ENCODE measurements at places on chromosomes 4 and X.

- DNase-seq: no peak
Measured at GRCh38 chrX:3518870-3519269, 172.4 kb upstream of the MXRA5 start.

DNA sequence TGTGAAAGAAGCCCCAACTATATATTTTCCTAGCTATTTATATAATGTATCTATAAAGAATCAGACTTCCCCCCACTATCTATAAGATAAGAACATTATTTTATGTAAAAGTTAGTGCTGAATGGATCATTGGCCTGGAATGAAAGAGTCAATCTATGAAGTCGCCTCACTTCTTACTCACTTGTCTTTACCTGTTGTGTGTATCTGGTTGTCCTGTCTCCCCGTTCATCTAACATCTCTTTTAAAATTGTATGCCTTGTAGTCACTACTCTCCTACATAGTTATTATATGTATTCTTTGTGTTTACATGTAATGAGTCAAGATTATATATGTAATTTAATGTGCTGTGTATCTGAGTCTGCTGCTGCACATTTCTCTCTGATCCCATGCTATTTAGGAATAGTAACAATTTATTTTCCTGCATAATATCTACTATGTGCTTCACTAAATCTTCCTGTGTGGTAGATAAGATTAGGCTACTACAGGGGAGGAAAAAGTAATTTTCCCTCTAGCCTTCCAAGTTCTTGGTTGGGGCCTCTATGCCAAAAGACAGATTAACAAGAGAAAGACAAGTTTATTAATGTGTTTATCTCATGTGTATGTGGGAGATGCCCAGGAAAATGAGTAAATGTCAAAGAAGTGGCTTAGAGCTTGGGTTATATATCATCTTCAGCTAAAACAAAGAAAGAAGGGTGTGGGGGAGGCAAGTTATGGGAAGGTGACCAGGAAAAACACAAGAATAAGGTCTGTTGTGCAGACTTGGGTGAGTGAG, 77.6 kb upstream of the FRMPD4 start:
- DNase-seq: no peak

DNA sequence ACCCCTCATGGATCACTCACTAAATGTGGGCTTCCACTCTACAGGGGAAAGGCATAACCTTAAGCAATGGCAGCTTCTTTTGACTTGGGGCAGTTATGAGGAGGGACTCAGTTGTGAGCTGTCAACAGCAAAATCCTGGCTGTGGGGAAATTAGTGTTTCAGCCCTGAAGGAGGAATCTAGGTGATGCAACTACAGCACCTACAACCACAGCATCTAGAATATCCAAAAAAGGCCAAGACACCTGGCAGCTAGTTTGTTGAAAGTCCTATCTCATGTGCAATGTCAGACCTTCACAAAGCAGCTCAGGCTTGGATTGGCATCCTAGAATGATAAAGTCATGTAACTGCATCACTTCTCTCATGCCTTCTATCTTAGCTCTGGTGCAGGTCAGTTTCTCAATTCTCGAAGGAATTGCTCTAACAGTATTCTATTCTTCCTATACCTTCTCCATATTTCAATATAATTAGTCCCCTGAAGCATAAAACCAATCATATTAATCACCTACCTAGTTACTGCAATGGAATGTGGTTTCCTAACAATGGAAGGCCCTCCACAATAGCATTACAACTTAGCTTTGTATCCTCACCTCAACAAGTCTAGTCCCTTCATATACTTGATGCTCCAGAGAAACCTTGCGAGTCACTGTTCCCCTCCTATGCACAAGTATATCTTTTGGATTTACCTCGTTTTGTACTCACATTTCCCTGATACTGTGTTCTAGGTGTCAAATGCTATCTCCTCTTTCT, 5.5 kb upstream of the ANTXR2 start:
- DNase-seq: no peak

GRCh38 chrX:98607739-98608138, 1724.0 kb downstream of the RPA4 start:
- no peak for DNase-seq

- DNase-seq: no peak
Measured at GRCh38 chr4:188002323-188002722, 6.8 kb downstream of the ZFP42 start.

DNA sequence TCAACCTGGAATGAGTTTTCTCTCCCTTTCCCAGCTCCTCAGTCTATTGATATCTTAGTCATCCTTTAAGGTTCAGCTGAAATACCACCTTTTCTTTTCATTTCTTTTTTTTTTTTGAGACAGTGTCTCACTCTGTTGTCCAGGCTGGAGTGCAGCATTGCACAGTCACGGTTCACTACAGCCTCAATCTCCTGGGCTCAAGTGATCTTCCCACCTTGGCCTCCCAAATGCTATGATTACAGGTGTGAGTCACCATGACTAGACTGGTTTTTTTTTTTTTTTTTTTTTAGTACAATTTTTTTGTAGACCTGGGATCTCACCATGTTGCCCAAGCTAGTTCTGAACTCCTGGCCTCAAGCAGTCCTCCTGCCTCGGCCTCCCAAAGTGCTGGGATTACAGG, 28.9 kb downstream of the AFF1 start:
- DNase-seq: no peak

DNA sequence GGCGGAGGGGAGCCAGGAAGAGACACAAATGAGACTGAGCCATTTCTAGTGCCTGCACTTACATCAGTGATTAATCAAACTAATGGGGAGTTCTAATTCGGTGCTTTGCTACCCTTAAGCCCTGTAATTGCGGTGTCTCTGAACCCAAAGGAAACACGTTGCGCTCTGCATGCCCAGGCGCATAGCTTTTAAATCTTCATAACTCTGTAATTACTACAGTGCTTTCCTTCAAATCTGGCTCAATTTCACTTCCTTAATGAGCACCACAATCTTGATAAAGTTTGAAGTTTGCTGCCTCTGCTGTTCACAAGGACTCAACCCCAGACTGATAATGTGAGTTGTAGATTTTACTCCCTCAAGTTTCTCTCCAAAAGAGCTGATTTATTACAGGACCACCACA, 5.7 kb upstream of the NHS start:
- no peak for DNase-seq

GRCh38 chrX:147602176-147602696, 309.5 kb upstream of the FMR1 start:
- DNase-seq: peak; percentile 43

All from NCI-H1092 treated with DMSO at 0.1 percent for 48 hours (cell line).